Activated naive CD4-positive, alpha-beta T cell treated with anti-CD3 and anti-CD28 coated beads, Interleukin-2, amount 50 U/mL, for 16 hours (primary cell): ENCODE measurements at places on chromosomes 1 and 21.
A peak's percentile ranks its signal among the peaks of the same experiment; 100 is the strongest.

DNA sequence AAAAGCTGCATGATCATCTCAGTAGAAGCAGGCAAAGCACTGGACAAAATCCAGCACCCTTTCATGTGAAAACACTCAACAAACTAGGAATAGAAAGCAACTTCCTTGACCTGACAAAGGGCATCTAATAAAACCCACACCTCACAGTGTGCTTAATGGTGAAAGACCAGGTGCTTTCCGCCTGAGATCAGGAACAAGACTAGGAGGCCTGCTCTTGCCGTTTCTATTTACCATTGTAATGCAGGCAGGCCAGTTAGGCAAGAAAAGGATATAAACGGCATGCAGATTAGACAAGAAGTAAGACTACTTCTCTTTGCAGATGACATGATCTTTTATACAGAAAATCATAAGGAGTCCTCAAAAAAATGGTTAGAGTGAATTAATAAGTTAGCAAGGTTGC is 37.2 kb downstream of the SLC37A1 start:
- no peak for DNase-seq

DNA sequence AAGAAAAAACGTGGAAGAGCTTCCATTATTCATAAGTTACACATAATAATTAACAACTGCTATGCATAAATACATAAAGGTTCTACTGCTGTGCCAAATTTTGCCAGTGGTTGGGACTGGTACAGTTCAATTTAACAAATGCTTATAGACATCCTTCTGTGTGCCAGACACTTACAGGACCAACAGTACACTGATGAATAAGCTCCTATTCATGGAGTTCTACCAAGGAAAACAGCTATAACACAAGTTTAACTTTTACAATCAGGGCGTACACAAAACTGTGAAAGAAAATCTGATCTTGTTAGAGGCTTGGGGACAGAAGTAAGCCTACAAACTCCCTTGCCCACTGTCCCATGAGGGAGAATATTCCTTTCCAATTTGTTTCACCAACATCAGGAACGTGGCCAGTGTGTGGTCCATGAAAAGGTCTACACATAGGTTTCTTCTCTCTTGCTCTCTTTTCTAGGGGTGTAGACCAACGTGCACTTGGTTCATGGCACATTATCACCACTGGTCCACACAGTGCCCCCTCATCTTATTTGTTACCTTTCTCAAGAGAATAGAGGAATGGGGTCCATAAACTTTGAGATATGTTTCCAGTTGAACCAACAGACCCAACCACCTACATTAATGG is 10.1 kb downstream of the NRIP1 start:
- no peak for DNase-seq

- peak; percentile 34 for DNase-seq
Observed at GRCh38 chr1:109802136-109802900, 38.6 kb upstream of the EPS8L3 start.

DNA sequence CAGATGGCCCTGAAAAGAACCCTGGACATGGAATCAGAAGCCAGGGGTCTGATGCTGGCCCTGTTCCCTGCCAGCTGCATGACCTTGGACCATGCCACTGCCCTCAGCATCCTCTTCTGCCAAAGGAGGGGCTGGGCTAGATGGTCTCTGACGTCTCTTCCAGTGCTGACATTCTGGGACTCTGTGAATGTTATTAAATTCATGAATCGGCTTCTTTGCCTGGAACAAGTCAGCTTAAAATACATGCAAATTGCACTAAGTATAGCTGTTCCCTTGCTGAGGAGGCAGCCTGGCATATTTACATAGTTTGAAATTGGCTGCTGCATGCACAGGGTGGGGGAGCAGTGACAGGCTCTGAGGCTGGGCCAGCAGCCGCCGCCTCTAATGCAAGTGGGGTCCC is 23.8 kb downstream of the KCNA2 start:
- no peak for DNase-seq

GRCh38 chr1:172351346-172351745 is 69.1 kb upstream of the C1orf105 start:
- DNase-seq: no peak

DNA sequence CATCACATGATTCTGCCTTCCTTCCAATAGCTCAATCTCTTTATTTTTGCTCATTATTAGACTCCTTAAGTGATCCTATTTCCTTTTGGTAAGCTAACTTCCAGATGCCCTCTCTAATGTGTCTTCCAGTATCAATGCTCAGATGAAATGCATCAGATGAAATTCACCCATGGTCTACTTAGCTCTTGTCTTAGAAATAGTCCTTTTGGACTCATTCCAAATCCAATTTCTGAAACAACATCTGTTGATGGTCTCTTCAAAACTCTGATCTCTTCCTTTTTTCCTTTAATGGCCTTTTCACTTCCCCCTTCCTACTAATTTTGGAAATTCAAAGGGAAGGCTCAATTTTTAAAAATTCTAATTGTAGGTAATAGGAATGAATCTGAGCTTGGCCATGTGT is 81.1 kb upstream of the GREM2 start:
- no peak for DNase-seq

DNA sequence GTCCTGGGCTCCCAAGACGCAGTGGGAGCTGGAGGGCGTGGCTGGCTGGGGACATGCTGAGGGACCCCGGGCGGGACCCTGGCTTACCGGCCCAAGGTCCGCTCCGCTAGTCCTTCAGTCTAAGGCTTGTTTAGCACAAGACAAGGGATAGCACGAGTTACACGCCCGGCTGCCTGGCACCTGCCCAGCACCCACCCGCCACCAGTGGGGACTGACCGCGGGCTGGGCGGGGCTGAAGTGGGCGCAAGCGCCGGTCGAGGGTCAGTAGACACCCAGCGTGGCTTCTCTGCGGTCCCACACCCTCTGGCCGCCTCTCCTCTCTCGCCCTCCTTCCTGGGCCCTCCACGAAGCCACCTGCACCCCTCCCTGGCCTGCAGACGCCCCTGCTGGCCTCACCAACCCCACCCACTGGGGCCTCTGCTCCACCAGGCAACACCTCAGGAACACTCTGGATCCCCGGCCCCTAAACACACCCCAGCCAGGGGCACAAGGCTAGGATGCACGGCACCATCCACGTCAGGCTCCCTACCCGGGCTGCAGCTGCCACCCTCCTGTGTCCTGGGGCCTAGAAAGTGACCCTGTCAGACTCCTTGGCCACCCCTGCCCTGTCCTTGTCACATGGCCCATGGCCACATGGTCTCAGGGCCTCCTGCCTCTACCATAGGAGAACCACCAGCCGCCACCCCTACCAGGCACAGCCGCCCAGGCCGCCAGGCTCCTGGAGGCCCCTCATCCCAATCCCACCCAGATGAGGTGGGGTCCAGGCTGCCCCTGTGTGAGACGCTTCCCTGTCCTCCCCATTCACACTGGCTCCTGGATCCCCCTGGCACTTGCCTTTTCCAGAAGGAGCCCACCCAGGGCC is 6.1 kb downstream of the TAS1R3 start:
- DNase-seq: no peak

DNA sequence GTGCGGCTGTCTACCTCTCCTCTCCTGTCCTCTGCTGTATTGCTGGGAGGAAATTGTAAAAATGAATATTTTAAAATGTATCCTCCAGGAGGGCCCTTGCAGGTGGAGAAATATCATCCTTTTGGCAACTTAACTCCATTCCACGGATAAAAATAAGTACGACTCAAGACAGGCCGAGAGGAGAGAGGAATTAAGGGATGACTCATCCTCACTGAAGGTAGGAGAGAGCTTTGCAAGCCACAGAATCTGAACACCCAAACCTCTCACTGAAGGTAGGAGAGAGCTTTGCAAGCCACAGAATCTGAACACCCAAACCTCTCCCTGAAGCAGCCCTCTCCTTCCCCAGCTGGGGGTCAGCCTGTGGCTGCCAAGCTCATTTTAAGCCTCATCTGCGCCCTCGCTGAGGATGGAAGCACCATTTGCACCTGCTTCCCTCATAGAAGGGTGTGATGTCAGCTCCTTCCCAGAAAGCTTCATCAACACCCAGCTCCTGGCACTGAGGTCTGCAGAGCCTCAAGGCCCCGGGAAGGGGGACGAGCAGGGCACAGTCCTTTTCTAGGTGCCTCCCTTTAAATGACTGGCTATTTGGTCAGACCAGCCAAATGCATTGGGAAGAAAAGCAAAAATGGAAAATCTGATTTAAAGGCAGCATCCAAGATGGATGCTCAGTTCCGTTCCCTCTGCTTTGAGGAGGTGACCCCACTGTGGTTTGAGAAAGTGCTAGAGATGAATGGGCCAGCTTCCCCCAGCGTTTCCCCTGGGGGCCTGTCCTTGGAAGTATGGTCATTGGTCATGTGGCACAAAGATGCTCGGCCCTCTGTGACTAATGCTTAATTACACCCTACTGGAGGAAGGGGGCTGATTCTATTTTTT is 12.9 kb upstream of the SELENON start:
- no peak for DNase-seq

- no peak for DNase-seq
Observed at GRCh38 chr1:80054129-80054528, 1047.6 kb upstream of the ADGRL4 start.

DNA sequence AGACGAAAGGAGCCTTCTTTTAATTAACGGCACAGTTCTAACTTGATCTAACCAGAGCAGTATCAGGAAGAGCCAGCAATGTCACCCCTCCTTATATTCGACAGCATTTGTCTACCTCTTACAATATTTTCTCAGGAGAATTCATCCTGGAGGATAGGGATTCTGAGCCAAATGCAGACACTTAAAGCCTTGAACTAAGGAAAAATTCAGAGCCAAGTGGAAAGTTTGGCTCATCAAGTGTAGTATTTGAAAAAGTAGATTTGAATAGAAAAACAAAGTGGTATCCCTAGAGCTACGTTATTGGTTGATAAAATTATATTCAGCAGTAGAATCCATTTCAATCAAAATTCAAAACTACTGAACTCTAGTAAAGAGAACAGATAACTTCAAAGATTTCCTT is 732.0 kb upstream of the ADGRL2 start:
- DNase-seq: no peak

GRCh38 chr1:97904534-97904933 is 16.3 kb downstream of the DPYD start:
- DNase-seq: no peak

- peak; percentile 42 for DNase-seq
Observed at GRCh38 chr1:26862781-26863684, at the start of gene SFN. TSS of gene SFN (plus strand) at chr1:26863149. CDS start at chr1:26863213, 64 bp downstream.

DNA sequence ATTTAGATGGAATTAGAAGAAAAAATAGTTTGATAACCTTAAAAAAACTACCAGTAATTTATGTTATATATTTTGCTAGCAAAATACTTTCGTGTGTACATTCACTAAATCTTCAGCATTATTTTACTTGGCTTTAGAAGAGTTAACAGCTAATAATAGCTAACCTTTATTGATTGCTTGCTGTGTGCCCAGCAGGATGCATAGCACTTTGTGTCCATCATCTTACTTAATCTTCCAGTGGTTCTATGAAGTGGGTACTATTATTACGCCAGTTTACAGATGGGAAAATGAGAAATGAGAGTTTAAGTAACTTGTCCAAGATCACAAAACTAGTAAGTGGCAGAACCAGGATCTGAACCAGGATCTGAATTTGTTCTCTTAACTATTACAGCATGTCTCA is 41.7 kb upstream of the GPR25 start:
- no peak for DNase-seq

- no peak for DNase-seq
Observed at GRCh38 chr1:170032531-170033280, 41.8 kb downstream of the KIFAP3 start.

DNA sequence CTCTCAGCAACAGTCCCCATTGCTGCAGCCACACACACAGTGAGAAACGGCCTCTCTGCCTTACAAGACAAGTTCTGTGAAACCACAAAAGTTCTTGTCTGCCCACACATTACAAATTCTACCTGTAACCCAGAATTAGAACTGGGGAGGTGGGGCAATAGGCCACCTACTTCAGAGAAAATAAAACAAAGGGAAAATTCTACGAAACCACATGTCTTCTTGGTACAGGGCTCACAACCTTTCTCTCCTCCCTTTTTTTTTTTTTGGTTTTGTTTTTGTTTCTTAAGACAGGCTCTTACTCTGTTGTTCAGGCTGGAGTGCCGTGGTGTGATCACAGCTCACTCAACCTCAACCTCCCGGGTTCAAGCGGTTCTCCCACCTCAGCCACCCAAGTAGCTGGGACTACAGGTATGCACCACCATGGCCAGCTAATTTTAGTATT is 30.2 kb downstream of the LPAR3 start:
- peak; percentile 55 for DNase-seq

- no peak for DNase-seq
Observed at GRCh38 chr21:44326716-44327602, 12.2 kb downstream of the CFAP410 start.

DNA sequence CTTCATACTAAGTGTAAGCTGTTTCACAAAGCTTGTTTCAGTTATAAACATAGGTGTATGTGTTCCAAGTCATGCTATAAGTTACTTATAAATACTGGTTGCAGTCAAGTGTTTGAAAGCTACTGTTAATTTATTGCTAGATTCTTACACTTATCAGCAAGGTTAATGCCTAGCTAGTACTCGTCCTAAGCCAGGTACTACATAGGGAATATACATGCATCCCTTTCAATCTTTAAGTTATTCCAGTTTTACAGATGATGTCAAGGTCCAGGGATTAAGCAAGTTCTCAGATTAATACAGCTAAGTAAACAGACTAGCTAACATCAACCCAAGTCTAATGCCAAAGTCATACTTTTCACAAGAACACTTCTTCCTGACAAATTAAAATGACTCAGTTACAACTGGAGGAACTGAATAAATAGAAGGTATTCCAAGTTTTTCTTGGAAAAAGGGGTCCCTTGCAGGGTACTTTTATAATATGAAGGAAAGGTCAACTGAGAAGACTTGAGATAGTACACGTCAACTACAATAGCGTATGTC is 652.2 kb upstream of the USP24 start:
- no peak for DNase-seq

GRCh38 chr1:54487571-54488050 is 60.4 kb upstream of the ACOT11 start:
- no peak for DNase-seq

GRCh38 chr1:116743535-116743934 is 10.7 kb upstream of the CD2 start:
- no peak for DNase-seq

DNA sequence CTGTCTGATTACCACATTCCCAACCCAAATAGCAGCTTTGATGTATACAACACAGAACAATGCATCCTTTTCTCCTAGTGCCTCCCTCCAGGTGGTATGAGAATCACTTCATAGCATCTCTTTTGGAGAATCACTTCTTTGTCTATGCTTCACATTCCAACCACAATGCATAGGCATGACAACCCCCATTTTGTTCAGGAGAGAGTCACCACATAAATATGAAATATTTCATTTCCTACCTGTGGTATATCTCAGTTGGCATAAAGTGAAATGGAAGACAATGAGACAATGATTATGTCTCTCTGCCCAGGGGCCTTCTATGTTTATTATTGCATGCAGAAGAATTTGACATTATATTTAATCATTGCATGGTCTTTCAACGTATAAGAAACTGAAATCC is 112.2 kb downstream of the BRINP2 start:
- no peak for DNase-seq

GRCh38 chr21:40080385-40080784 is 213.1 kb downstream of the PCP4 start:
- DNase-seq: no peak

GRCh38 chr1:25110485-25110884 is 121.8 kb downstream of the SYF2 start:
- DNase-seq: no peak
